ENCODE measurements at places on chromosomes 7 and 10.

GRCh38 chr7:15128716-15129115 lies 226.2 kb upstream of the DGKB start:
- H3K27me3 ChIP-seq: no peaks in the 10 kb centered on the region
- H3K36me3 ChIP-seq: no peaks in the 10 kb centered on the region
- no peak overlapping the region for H3K4me3 ChIP-seq
- no peak for DNase-seq
- no peaks in the 10 kb centered on the region for H3K4me1 ChIP-seq

DNA sequence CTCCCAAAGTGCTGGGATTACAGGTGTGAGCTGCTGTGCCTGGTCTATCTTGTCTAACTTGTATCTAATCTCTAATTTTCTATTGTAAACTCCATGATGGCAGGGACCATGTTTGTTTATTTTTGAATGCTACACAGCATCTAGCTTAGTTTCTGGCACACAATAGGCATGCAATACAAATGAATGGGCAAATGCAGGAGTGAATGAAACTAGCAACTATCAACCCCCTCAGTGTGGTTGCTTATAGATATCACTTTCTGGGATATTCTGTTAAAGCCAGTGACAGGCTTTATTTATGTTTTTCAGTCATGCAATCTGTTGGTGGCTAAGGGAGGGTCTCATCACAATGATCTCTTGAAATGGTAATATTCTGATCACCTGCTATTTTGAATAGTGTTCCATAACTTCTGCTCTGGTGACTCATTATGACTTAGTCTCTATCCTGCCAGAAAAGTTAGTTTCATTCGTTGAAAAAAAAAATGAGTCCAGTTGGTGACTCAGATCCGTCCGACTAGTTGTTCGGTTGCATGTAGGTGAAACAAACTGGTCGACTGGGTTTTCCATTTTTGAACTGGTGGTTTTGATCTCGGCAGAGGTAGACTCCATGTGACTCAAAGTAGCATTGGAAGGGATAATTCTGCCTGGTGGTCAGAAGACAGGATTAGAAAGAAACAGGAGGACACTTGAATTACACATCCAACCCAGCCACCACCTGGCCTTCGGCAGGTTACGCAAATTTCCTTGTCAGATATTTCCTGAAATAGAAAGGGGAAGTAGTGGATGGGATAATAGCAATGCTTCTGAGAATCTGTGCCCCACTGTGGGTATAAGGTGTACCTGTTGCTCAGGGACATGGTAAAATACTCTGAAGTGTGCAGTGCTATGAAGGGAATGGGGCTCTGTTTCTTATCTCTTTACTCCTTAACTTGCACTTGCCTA lies 76.8 kb downstream of the GATA3 start:
- no peaks in the 10 kb centered on the region for H3K4me1 ChIP-seq
- no peak overlapping the region for H3K4me3 ChIP-seq
- DNase-seq: no peak

GRCh38 chr7:87028636-87029035 lies 30.8 kb downstream of the ELAPOR2 start:
- no peaks in the 10 kb centered on the region for H3K27me3 ChIP-seq
- no peak for DNase-seq
- H3K4me1 ChIP-seq: no peaks in the 10 kb centered on the region
- H3K27ac ChIP-seq: no peak overlapping the region
- H3K36me3 ChIP-seq: no peaks in the 10 kb centered on the region

DNA sequence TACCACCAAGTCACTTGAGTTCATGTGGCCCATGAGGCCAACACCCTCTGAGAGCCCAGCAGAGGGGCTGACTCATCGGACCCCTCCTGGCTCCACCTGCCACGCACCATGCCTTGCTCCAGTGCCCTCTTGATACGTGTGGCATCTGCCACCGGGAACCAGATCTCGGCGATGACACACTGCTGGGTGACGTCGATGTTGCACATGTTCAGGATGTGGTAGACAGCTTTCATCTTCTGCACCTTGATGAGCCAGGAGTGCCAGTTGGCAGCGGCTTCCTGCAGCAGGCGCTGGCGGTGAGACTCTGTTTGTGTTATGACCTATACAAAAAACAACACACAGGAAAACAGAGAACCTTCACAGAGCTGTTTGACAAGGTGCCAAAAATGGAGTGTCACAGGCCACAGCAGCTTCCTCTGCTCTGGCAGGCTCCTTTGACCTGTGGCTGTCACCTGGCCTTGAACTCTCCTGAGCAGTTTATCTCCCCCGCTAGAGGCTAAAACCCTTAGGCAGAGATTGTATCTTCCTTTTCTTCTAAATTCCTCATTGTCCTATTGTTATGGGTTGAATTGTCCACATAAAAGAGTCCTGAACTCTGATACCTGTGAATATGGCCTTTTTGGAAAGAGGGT lies 45.2 kb upstream of the TMEM213 start:
- peak; percentile 37 for DNase-seq
- H3K27me3 ChIP-seq: no peaks in the 10 kb centered on the region

DNA sequence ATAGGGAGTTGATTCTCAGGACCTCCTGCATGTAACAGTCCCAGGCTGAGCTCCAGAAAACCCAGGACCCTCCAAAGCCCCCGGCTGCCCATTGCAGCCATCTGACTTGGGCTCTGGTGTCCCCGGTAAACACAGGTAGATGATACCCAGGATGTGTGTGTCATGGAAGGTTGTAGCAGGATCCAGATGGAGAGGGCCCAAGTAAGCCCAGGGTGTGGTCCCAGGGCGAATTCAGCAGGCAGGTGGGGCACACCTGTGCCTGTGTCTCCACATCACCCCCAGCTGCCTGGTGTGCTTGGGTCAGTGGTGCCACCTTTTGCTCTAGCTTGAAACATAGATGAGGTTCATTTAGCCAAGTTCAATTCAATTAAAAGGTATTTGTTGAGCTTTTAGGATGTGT lies 524.1 kb downstream of the GLRX3 start:
- H3K27me3 ChIP-seq: peaks cover 2% of the 10 kb centered on the region
- no peaks in the 10 kb centered on the region for H3K36me3 ChIP-seq
- DNase-seq: no peak
- no peaks in the 10 kb centered on the region for H3K4me1 ChIP-seq
